ENCODE measurements at places on chromosomes 6 and 20.

DNA sequence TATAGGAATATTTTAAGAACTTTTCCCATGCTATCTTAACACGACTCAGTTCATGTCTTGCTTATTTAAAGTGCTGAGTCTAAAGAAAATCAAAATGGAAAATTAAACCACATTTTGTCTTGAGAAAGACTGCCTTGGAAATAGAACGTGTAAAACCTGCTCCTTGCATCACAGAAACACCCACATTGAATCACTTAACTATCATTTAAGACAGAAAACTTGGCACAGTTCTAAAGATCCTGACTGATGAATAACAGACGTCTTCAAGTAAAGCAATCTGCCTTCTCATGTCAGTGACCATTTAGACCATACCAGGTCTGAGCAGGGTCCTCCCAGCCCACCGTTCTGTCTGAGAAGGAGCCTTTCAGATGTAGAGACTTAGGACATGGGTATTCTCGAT is 7.4 kb downstream of the PERP start:
- no peak for DNase-seq

DNA sequence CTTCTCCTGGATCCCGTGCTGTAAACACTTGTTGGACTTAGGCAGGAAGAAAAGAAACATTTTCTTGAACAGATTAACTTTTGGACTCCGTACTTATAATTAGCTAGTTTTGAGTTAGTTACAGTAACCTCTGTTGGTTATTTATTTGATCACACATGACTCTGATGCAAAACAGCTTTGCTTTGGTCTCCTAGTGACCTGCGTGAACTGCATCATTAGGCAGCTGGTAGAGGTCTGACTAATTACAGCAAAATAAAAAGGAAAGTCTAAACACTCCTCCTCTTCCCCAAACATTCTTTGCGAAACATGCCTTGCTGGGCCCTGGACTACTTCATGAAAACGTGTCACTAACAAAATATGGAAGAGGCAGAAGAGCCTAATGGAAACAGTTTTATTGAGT is 61.1 kb upstream of the ZFP64 start:
- DNase-seq = no peak

DNA sequence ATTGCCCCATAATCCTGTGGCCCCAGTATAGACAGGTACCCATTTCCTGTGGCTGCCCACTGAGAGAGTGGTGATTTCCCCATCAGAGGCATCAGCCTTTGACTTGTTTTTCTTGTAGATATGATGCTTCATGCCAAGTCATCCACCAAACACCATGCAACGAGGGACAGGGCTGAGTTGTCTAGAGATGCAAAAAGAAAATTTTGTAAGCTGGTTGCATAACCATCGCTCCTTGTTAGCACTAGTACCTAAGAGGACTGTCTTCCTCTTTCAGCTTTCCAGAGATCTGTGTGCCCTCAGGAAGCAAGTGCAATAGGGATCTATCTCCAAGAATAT is 166.8 kb downstream of the BCAS1 start:
- DNase-seq = no peak

DNA sequence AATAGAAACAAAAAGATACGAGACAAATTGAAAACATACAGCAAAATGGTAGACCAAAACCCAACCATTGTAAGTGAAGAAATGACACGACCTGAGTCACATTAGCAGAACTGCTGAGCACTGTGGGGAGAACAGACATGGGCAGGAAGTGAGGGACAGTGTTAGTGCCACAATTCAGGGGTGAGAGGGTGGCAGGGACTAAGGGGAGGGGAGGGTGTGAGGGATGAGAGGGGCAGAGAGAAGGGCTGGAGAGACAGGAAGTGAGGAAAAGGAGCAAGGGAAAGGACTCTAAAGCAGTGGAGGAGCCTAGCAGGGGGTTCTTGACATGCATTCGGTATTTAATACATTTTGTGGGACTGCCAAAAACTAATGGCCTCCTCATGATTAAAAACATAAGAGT is 45.0 kb upstream of the TRIM26 start:
- DNase-seq = no peak

DNA sequence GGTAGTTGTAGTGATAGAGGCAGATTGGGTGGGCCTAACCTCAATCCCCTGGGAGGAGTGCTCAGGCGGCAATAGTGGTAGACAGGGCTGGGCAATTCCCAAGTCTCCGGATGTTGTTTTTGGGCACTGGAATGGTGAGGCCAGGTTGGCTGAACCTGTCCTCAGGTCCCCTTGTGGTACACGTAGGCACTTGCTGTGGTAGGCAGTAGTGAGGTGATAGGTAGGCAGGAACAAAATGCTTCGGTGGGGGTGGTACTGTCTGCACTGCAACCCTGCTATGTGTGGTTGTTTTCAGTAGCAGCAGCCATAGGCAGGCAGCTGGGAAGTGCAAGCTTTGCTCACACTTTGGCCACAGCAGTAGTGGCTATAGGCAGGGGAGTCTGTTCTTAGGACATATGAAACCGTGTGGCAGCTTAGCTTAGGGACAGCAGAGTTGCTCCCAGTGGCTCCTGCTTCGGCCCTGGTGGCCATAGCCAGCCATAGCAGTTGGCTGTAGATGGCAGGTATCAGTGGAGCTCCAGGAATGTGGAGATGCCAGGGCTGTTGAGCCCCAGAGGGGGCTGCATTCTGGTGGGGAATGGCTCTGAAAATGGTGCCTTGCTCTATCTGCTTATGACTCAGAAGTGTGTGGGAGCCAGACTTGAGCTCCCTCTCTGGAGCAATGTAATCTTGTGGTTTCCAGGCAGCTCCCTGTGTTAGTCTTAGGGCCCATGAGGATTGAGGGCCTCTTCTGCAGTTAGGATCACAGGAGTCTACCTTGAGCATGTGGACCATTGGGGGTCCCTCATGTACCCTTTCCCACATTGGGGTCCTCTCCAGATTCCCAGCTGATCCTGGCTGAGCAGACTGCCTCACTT is 241.8 kb upstream of the BMP2 start:
- DNase-seq = no peak

DNA sequence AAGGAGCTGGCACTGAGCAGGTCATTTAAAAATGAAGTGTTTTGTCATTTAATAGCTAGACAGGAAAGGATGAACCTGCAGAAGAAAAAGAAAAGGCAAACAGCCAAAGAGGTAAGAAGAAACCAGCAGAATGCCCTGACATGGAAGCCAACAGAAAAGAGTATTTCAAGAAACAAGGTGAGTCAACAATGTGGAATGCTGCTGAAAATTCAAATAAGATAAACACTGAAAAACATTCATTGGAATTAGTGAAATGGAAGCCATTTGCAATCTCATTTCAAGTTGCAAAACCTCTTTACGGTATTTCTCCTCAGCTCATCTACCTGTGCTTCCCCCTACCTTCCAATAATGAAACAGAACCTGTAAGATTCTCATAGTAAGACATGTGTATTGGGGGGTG is 59.6 kb downstream of the RWDD2A start:
- DNase-seq = no peak

- no peak for DNase-seq
Observed at GRCh38 chr20:23515250-23515939, 24.5 kb downstream of the CST8 start.

- no peak for DNase-seq
Observed at GRCh38 chr20:1150218-1150617, 31.8 kb downstream of the PSMF1 start.

- no peak for DNase-seq
Observed at GRCh38 chr20:45470262-45470931, 844 bp downstream of the WFDC2 start.

DNA sequence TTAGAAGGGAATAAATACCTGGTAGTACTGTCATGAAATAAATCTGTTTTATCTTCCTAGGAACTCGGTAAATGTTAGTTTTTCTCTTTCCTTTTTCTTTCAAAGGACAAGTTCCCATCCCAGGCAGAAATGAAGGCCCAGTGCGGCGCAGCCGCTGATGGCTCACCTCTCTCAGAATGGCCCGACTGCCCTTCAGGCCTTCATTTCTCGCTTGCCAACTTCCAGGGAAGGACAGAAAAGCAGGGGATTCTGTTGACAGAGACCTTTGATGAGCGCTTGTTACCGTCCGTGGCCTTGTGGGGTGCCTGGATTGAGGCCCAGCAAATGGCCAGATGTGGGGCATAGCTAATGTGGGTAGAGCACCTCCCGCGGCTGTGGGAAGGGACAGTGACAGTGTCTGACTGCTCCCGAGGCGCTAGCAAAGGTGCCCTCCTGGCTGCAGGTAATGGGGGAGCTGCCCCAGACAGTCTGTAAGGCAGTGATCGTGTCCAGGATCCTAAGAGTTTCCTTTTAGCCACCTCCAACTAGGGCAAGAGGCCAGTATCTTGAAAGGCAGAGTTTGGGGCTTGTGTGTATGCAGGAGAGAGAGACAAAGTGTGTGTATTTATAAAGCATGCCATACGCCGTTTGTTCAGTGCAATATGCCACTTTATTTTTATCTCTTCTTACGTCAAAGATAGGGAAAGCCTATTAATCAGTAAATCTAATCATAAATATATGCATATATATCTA is 354.2 kb downstream of the NRN1 start:
- no peak for DNase-seq

DNA sequence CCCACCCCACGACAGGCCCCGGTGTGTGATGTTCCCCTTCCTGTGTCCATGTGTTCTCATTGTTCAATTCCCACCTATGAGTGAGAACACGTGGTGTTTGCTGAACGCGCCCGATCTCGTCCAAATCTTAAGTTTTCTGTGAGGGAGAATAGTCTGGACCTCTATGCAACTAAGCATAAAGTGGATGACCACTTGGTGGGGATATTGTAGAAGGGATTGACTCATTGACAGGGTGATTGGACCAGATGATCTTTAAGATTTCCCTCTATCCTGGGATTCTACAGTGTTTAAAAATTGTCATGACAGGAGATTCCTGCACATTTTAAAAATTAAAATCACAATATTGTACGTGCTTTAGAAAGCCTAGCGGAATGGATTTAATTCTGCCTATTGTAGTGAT is 141.3 kb downstream of the TRMT11 start:
- no peak for DNase-seq

DNA sequence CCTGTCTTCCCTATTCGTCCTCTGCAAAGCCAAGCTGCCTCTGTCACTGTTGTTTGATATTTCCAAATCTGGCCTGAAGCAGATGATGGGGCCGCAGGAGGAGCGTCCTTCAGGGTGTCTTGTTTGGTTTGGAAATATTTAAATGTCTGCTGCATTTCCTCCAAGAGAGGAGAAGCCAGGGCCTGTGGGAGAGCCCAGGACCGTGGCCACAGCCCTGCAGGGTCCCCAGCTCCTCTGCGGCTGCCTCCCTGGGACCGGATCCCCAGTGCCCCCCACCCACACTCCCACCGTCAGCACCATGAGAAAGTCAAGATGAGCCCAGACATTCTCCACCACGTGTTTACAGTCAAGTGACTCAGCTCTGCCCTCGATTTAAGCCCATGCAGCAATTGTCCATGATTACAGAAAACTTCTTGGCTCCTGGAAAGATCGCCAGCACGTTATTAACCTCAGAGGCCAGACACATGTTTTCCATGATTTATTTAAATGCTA is 18.2 kb downstream of the FOXF2 start:
- DNase-seq = no peak

- DNase-seq = no peak
Observed at GRCh38 chr20:16175322-16175961, 397.8 kb downstream of the KIF16B start.

- DNase-seq = no peak
Observed at GRCh38 chr6:157904999-157905398, 76.7 kb upstream of the SYNJ2 start.

DNA sequence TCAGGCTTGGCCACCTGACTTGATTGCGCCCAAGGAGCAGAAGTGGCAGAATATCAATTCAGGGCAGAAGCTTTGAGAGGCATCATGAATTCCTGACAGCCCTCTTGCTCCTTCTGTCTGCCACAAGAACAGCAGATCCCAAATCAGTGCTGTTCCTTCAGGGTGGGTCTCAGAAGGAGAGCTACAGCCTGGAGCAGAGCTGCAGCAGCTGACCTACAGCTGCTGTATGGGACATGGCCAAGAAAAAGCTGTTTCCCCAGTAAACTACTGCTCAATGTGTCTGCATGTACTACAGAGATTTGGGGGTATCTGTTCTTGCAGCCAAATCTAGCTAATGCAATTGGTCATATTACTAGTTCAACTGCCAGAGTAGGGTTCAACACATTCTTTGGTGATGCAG is 69.0 kb downstream of the SLC22A3 start:
- no peak for DNase-seq
